ENCODE measurements at places on chromosomes 5 and 9.

DNA sequence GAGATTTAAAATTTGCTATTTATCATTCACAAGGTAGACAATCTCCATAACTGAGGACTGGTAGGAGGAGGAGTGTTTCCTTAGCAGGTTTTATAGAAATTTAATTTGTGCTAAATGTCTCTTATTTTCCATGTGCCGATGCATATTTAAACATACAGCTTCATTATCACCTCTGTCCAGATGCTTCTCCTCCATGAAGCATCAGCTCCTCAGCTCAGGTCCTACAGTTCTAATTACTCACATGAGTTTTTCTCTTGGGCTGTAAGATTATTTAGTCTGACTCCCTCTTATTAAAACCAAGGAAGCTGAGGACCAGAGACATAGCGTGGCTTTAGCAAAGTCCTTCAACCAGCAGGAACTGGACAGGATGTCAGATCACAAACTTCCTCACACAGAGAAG, 300.2 kb upstream of the PANK3 start:
- no peak for DNase-seq

- DNase-seq = peak; percentile 91
These were observed at the start of gene CDK9 for GRCh38 chr9:127785933-127786772. Gene CDK9, plus strand, starts transcription at chr9:127786034. Its CDS starts 115 bp downstream, at chr9:127786149.

GRCh38 chr9:103397868-103398600, 402.9 kb downstream of the CYLC2 start:
- DNase-seq = peak; percentile 6

DNA sequence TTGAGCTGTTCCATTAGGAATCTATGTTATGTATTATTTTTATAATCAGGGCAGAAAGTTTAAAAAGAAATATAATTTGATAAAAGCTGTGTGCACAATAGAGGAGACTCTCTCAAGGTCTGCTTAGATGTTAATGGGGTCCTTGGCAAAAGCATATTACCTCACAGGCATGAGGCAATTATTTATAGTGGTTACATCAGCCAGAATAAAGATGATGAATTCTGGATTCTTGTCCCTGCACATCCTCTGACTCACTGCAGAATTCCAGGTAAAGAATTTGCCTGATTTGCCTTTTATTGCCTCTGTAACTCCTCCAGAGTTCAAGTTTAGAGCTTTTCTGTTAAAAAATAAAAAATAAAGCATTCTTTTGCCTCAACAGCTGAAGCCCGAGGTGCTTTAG, 253.6 kb downstream of the MAST4 start:
- no peak for DNase-seq

DNA sequence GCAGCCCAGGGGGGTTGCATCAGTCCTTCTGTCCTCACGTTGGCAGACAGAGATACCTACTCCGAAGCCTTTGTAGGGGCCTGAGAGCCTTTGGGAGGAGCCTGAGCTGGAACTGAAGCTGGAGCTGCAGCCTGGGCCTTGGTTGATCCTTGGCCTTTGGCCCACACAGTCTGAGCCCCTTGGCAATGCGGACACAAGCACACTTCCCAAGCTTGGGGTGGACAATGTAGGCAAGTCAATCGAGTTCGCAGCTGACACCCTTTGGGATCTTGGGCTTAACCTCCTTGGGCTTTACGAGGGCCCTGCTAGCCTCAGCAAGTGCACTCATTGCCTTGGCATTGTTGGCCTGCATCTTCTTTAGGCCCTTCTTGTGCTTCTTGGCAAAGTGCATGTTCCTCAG, 5.9 kb downstream of the CSNK1A1 start:
- DNase-seq = no peak

GRCh38 chr9:110579034-110579861, at the start of gene SVEP1:
Gene SVEP1, minus strand, starts transcription at chr9:110579741. Its CDS starts 198 bp downstream, at chr9:110579543.
- no peak for DNase-seq

DNA sequence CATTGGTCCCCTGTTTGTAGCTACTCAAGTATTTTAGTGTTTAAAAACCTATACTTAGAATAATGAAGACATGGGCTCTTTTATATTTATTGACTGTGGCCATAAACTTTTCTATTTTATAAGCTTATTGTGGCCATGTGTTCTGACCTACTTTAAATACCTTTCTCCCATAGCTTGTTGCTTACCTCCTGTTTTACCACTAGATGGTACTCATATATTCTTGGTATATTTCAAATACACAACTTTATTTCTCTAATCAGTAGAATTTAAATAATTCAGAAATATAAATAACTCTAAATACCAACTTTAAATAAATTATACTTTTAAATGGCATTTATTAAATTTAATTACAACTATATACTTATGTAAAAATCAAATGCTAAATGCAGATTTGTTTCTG, 498.0 kb downstream of the PRDM9 start:
- DNase-seq = no peak

- DNase-seq = peak; percentile 91
These were observed at the start of gene RACK1 for GRCh38 chr5:181243564-181244343. Gene RACK1, minus strand, starts transcription at chr5:181243906. Its CDS starts 106 bp downstream, at chr5:181243800.

DNA sequence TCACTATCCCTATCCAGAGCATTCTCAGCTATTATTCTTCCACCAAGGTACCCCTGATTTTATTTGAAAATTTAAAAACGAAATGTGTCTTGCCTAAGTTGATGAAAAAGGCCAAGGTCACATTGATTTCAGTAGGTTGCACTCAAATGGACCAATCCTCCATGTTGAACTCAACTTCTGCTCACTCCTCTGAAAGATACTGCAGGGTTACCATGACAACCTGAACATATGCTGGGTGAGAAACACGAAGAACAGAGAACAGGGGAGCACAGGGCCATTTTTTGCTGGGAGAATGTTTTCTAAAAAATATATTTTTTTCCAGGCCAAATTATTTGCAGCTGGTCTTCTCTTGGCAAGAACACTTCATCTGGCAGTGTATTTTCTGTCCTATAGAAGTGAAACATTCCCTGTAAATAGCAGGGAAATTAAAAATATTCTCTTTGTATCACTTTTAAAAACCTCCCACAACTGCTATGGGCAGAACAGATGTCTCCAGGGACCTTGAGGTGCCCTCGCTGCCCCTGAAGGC, 215.9 kb downstream of the NXNL2 start:
- DNase-seq = no peak

DNA sequence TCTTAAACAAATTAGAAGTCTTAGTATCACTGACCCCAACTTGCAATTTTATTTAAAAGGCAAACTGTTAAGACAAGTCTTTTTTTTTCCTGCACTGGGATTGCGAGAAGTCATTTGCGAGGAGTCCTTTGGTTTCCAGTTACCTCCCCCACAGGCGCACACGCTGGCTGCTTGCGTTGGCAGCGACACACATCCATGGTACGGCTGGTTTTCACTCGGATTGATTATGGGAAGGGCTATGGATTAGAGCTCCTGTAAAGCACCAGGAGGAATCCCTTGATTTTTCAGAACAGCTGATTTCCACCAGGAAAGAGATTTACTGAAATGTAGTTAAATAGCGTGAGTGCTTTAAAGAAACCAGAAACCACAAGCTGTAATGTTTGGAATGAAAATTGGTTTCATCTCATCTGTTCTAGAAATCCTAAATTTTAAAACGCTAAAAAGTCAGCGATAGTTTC, 737 bp downstream of the SLC1A3 start:
- DNase-seq = no peak

DNA sequence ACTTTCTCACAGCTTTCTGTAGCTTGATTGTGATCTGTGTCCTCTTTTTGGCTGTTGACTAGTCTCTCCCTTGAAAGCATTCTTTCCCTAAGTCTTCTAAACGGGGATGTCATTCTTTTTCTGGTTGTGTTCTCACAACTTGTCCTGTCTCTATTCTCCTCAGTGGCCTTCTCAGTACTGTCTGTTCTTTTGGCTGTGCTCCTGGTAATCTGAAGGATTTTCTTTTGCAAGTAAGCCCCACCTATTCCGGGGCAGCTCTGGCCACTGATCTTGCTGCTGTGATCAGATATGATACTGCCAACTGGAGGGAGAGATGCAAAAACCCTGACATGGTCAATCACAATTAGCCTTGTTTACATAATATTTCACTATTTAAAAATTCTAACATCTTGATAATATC, 172.2 kb downstream of the CDC42SE2 start:
- no peak for DNase-seq

GRCh38 chr5:53200306-53200705, 90.7 kb upstream of the MOCS2 start:
- no peak for DNase-seq

GRCh38 chr9:136858844-136859757, 7.0 kb downstream of the MAMDC4 start:
- DNase-seq = no peak

DNA sequence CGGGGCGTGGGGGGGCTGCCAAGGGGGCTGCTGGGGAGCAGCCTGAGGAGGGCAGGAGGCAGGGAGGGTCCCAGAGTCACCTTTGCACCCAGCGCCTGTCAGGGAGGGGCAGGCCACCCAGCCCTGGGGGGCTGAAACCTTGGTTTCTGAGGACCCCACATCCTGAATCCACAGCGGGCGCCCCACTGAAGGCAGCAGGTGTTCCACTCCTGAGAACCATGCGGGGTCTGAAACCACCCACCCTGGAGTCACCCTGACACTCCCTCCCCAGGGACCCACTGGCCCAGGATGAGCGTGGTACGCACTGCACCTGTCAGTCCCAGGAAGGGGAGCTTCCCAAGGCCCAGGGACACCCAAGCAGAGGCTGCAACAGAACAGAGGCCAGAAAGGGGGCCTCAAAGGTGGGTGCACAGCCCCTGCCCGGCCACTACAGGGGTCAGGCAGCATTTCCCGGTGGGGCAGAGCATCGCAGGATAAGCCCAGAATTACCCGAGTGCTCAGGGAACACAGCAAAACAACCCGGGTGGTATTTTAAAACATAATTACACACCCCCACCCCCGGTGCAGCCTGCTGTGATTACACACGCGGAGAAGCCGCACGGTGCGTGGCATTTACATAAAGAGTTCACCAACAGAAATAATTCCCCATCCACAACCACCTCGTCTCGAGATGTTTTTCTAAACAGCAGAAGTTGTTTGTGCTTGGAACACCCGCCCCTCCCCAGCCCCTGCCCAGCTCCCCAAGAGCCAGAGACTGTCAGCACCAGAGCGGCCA, 57.3 kb upstream of the UBAC1 start:
- DNase-seq = no peak

DNA sequence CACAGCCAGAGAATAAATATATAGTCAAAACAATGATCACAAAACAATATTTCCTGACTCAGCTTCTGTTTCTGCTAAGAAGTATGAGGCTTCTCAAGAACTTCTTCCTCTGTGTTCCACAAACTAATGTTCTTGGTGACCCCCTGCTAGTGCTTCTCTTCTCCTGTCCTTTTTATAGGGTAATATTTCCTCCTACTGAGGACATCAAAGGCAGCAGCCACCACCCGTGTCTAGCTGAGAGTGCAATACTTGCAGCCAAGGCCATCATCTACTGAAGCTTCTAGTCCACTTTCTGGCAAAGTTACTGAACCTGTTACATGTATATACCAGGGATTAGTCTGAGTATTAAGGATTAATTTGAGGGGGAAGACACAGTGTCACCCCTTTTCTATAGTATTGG, 83.7 kb upstream of the SLC12A2 start:
- DNase-seq = no peak

- no peak for DNase-seq
These were observed 29.3 kb downstream of the PRRC2B start for GRCh38 chr9:131423171-131423581.

DNA sequence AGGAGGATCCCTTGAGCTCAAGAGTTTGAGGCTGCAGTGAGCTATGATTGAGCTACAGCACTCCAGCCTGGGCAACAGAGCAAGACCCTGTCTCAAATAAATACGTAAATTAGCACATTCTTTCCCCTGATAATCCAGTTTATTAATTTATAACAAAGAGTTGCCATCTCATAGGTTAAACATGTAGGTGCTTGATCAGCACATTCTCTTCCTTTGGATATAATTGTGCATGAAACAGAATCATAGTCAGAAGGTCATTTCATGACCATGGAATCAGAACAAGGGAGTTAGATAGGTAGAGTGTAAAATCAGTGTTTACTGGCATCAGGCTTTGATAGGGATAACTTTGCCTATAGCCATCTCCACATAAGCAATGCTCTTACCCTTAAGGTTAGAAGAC, 43.0 kb upstream of the KIAA1958 start:
- no peak for DNase-seq

DNA sequence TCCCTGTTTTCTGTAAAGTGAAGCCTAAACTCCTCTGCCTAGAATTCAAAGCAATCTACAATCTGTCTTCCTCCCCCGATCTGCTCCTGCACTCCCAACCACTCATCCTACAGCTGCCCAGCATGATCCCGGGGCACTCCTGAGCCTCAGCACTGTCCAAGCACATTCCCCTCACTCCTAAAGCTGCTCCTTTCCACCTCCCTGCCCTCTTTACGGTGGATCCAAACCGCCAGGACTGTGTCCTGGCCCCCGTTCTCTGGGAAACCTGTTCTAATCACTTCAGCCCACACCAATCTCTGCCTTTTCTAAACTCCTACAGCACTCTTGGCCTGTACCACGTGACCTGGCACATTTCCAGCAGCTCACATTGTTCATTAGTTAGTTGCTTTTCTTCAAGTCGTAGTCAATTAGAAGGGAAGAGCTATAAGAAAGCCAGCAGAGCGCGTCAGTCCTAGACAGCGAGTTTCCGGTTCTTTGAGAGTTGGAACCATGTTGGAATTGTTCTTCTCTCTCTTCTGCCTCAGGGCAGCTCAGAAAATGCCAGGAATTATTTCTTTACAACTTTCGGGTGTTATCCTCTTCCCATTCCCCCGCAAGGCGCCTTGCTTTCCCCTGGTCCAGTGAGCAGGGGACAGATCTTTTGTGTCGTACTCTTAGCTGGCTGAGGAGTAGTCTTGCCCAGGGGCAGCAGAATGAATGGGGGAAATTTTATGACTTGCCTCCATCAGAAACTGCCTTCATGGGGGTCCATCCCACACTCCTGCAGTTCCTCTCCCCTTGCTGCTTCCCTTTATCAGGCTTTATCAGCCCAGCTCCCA, 60.7 kb downstream of the NRG2 start:
- no peak for DNase-seq

DNA sequence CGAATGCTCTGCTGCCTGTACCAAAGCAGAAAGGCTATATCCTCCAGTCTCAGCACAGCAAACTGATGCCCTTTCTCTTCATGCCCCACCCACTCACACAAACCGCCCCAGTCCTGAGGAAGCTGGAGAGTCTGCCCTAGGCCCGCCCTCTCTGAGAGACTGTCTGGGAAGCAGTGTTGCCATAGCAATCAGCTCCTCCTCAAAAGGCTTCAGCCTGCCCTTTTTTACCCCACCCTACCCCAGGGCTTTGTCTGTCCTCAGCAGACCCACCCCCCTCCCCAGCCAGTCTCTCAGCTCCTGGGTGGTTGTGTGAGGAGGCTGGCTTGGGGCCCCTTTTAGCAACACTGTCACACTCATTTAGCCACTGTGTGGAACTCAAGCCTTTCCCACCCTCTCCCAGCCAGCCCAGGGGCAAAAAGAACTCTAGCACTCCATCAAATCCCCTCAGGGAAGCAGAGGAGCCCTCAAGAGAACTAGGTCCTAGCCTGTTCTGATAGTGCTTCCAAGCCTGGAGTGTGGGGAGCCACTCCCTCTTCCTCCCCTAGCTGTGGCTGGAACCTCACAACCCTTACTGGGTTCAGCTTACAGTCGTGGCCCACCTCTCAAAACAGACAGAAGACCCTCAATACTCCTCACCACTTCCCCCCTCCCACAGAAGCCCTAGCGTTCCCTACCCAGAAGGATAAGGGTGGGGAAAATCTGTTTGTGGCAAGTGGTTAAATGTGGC, 1.4 kb downstream of the ATOSB start:
- peak; percentile 86 for DNase-seq

GRCh38 chr5:156963125-156963524, at the start of gene TIMD4:
Gene TIMD4, minus strand, starts transcription at chr5:156963226. Its CDS starts 28 bp downstream, at chr5:156963198.
- DNase-seq = no peak

Data from CD4-positive, alpha-beta T cell treated with Interleukin-6 for 4 hours (primary cell).